ENCODE measurements at places on chromosomes 4 and X.

DNA sequence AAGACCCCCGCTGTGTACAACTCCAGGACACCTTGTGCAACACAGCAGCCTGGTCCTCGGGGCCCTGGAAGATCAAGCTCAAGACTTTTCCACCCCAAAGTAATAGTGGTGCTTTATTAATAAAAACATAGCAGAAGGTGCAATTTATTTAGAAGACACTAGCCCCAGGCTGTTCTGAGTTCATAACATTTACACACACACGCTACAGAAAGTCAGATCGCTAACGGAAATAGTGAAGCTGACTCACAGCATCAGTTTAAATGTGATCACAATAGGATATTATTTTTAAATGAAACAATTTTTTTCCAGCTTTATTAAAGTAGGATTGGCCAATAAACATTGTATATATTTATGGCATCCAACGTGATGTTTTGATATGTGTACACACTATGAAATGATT lies 141.0 kb downstream of the STK32B start:
- no peak for DNase-seq

DNA sequence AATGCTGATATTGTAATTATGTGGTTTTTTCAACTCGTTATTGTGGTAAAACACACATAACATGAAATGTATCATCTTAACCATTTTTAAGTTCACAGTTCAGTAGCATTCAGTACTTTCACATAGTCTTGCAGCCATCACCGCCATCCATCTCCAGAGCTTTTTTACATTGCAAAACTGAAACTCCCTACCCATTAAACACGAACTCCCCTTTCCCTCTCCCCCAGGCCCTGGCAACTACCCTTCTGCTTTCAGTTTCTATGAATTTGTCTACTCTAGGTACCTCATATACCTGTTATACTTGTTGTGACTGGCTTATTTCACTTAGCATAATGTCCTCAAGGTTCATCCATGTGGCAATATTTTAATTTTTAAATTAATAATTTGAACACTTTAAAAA lies 380.6 kb downstream of the MAPK10 start:
- no peak for DNase-seq

- no peak for DNase-seq
These were observed 182.7 kb downstream of the KDR start for GRCh38 chr4:54942721-54943120.

DNA sequence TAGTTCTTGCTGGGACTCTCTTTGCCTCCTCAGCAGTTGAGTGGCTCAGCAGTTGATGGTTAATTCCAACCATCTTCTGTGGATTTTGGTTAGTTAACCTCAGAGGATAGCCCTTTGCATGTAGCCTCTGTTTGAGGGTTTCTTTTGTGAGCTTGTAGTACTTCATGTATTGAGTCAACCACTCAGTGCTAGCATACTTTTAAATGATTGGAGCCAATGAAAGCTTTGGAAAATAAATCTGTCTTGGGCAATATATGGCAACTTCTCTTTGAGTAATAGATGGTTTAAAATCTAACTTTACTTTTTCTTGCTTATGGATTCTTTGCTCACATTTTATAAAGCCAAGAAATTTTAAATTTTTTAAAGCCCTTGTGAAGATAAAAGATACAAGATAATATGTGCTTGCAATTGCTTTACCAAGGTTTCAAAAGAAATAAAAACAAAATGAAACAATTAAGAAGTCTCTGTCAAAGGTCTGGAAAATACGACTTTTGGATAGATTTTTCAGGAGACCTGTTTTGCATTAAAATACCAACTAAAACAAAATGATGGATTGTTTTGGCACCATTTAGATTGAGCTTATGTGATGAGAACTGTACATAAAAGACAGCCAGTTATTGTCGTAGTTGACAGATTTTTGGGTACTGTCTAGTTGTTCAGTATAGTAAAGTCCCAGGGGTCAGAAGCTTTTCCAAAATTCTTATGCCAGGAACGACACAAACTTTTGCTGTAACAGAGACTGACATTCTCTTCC lies 181.9 kb downstream of the SPRY1 start:
- no peak for DNase-seq

DNA sequence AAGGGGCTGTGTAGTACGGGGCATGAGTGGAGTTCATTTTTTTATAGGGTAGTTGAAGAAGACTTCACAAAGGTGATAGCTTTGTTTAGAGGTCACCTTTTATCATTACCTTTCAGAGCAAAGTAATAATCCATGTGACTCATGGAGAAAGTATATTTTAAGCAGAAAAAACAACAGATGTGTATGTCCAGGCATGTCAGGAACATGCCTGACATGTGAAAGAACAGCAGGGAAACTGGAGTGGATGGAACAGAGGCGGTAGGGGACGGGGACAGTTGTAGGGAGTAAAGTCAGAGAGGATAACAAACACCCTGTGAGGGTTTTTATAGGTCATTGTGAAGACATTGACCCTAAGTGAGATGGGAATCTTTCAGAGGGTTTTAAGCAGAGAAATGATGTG lies 107.6 kb downstream of the USP9X start:
- no peak for DNase-seq

GRCh38 chr4:98542011-98542410 lies 116.4 kb downstream of the TSPAN5 start:
- DNase-seq = no peak

DNA sequence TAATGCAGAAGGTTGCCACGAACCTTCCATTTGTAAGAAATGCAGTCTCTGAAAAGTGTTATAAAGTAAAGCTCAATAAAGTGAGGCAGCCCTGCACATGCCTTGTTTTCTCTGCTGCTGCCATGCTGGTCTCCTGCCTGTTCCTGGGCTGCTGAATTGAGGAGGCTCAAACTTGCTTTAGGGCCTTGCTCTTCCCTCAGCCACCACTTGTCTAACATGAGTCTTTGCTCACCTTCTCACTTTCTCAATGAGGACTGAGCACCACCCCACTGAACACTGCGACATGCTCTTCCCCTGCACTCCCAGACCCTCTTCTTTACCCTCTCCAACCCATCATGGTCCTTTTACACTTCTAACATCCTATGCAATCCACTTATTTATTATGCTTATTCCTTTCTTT lies 25.2 kb upstream of the MFAP3L start:
- DNase-seq = no peak

DNA sequence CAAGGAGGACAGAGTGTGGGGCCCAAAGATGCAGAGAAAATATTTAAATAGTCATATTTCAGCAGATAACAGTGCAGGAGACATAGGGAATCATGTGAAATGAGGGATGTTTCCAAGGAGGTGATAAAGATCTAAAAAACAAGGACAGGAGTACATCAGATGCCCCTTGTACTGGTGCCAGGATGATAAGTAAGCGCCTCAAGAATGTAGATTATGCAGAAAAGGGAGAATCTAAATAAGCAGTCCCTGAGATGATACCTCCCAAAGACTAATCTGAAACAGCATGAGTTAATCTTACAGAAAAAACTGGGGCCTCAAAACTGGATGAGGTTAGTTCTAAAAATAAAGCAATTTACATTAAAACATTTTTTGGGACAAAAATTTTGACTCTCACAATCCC lies 136.1 kb upstream of the WDFY3 start:
- DNase-seq = no peak

- no peak for DNase-seq
These were observed 101.0 kb upstream of the HS3ST1 start for GRCh38 chr4:11529625-11530201.

GRCh38 chr4:122652379-122652778 lies 31.5 kb upstream of the IL21 start:
- no peak for DNase-seq

DNA sequence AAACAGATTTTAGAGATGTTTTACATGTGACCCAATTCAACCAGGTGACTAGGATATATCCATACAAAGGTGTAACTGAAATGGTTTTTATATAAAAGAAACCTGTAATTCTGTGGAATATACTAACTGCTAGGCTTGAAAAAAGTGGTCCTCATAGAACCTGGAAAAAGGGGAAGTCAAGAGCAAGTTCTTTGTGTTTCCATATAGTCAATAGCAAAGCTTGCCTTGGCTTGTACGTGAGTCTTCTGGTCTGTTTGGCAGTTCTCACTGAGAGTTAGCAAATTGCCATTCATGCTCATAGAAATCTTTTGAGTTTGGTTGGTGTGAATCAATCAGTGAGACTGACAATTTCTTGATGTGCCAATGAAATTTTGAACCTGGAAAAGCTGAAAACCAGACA lies 79.4 kb upstream of the SMIM10 start:
- DNase-seq = no peak

GRCh38 chrX:9880870-9881269 lies 86.3 kb upstream of the CLDN34 start:
- no peak for DNase-seq

DNA sequence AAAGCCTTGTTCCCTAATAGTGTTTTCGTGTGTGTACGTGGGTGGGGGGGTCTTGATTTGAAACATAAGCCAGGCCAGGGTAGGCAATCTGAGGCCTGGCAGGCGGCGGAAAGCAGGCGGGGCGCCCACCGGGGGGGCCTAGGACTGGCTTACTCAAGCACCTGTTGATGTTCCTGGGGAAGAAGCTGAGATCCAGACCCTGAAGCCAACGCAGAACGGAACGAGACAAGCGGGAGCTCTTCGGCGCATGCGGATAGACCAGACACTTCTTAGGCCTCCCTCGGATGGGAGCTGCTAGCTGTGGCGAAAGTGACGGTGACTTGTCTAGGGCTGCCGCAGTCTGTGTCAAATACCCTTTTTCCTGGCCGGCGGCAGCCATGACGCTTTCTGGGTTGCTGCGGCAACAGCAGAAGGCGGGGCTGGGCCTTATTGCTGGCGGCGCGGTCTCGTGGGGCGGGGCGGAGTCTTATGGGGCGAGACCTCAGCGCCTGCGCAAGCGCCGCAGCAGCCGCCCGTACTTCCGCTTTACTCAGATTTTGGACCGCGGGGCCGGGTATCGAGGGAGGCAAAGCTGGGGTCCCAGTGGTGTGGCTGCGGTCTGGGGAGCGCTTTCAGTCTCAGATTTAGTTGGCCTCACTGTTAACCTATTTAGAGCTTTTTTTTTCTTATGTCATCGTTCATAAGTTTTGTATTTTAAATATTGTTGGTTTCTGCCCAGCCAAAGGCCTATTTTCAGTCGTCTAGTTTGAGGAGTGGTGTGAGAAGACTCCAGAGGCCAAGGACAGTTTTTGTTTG lies at the start of gene SPATA4:
TSS of gene SPATA4 (minus strand) at position 402 of the 795 bp plus-strand sequence. CDS start at position 379, 23 bp downstream.
- DNase-seq = peak; percentile 98

- DNase-seq = no peak
These were observed 361.9 kb downstream of the ARHGAP24 start for GRCh38 chr4:85836588-85837438.

GRCh38 chr4:147370881-147371280 lies 110.0 kb upstream of the EDNRA start:
- DNase-seq = peak; percentile 68

- no peak for DNase-seq
These were observed 1953.1 kb upstream of the ADGRL3 start for GRCh38 chr4:59247032-59247431.

- DNase-seq = no peak
These were observed 38.2 kb downstream of the HPGDS start for GRCh38 chr4:94304365-94304971.

GRCh38 chr4:106444557-106444956 lies 76.0 kb upstream of the GIMD1 start:
- no peak for DNase-seq

DNA sequence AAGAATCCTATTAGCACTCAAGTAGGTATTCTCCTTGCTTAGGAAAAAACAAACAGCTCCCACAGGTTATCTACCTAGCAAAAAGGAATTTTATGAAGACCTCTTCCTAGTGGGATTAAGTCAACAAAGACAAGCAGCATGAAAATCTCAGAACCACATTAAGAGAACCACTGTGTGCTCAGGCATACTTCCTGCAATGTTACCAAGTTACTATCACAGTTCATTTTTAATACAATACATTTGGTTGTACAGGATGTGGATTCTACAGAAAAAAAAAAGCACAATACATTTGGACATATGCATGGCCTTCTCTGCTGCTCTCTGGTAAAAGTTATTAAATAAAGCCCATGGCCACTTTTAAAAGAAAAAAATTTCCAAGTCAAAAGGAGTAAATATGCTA lies 193.7 kb downstream of the PPP3CA start:
- no peak for DNase-seq
